ENCODE measurements at places on chromosomes 6 and 20. TPM values are rescaled to one million over a fixed set of nuclear protein-coding genes. Genes with fewer than 3 reads are reported as not detected.

The HTR1E gene
- total RNA-seq, result not detected

The SPATA2 gene
- total RNA-seq, result 0.95 TPM

The CAPN11 gene
- total RNA-seq, result not detected

The SLC24A3 gene
- 1.8 TPM for total RNA-seq

The RBM24 gene
- 0.22 TPM for total RNA-seq

The ASIP gene
- total RNA-seq, result not detected

The ESR1 gene
- not detected for total RNA-seq

The LY6G5C gene
- 1.4 TPM for total RNA-seq

The PPP1R3G gene
- total RNA-seq, result 0.52 TPM

The ADGRF5 gene
- total RNA-seq, result 126 TPM

The MUCL3 gene
- not detected for total RNA-seq

The TBC1D20 gene
- 20.3 TPM for total RNA-seq

All from dermis lymphatic vessel endothelial cell (primary cell).